ENCODE measurements at places on chromosomes 1 and 21.

GRCh38 chr21:25424048-25424447 is 183.2 kb downstream of the MRPL39 start:
- DNase-seq = no peak

DNA sequence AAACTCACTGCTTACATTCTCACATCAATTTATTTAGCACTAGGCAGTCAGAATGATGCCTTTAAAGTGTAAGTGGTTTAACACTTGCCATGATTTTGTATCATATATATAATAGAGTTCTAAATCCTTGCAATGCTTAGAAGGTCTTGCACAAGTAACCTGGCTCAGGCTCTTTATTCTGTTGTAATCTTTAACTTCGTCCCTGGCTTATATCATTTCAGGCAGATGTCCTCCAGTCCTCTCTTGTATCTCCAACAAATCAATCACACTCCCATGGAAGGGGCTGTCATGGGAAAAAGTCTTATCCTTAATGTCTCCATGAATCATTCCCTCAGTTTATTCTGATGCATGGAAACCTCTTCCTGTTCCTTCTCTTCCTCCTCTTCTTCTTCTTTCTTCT is 841.6 kb upstream of the B3GALT2 start:
- no peak for DNase-seq

DNA sequence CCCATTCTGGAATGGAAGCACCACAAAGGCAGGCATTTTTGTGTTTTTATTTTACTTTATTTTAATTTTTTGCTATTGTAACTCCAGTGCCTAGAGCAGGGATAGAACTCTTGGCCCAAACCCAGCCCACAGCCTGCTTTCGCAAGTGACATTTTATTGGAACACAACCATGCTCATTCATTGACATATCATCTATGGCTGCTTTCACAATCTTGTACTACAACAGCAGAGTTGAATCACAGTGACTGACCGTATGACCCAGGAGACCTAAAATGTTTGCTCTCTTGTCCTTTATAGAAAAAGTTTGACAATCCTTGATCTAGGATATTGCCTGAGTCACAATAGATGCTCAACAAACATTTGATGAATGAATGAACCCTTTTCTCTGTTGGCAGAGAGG is 83.9 kb upstream of the ATP1A1 start:
- no peak for DNase-seq

DNA sequence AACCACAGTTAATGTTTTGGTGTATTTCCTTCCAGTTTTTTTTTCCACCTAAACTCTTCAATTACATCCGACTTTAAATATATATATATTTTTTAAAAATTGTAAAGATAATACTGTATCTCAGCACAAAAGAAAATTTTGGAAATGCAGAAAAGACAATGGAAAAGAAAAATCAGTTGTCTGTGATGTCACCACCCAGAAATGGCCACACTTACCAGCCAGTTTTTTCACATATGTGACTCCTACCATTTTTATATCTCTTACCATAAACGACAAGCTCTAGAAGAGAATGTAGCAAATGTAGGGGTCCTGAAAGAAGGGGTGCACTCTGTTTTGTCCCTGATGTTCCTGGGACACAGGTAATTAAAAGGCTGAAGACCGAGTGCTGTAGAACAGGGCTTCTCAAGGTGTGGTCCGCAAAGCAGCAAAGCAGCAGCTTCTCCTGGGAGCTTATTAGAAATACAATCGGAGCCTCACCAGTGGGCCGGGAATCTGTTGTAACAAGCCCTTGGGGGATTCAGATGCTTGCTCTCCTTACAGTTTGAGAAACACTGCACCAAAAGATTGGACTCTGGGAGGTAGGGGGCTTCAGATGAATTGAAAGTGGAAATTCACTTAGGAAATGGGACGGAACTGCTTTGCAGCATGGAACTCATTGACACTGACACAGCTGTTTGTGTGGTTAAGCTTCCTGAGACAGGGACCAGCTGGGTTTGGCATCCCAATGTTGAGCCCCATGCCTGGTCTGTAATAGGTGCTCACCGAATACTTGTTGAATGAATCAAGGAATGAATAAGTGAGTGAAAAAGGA is 44.1 kb downstream of the ALPL start:
- DNase-seq = no peak

GRCh38 chr1:82034812-82035211 is 234.1 kb downstream of the ADGRL2 start:
- DNase-seq = no peak

GRCh38 chr1:210262897-210263272 is 30.3 kb downstream of the SERTAD4 start:
- DNase-seq = no peak

- no peak for DNase-seq
Observed at GRCh38 chr1:231918239-231919015, 291.8 kb downstream of the DISC1 start.

GRCh38 chr1:153615406-153615805 is 719 bp downstream of the S100A14 start:
- DNase-seq = no peak

DNA sequence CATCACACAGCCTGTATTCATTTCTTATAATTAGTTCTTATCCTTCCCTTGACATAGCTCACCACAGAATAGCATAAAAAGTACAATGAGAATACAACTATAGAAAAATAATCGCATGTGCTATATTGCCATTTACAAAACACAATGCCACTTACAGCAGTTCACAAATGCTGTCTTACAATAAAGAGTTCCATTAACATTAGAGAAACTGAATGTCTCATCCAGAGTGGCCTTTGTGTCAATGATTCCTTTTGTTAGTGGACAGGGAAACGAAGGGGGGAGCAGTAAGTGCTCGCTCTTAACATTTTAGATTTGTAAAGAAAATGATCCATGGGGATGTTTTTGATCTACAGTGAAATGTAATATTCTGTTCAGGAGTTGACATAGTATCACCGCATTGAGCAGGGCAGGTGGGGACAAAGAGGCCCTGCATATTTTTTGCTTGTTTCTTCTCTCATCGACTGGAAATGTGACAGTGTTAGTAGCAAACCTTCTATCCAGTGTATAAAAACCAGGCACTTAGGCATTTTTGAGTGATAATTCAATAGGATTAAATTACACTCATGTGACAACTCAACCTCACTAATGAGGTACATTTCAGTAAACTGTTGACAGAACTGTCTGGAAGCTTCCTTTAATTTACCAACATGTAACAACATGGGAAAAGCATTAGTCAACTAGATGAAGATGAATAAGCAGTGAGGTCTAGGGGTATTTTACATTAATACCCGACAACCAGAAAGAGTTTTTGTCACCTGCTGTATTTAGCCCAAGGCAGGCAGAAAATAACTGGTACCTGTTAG is 35.6 kb upstream of the RRP15 start:
- no peak for DNase-seq

DNA sequence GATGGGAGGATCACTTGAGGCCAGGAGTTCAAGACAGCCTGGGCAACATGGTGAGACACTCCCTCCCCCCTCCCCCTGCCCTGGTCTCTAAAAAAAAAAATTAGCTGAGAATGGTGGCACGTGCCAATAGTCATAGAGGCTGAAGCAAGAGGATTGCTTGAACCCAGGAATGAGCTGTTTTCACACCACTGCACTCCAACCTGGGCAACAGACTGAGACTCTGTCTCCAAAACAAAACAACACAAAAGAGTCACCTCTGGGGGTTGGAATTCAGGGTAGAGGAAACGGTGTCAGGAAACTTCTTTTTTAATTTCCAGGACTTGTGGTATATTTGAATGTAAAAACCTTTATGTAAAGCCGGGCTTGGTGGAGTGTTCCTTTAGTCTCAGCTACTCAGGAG is 43.2 kb downstream of the RHOU start:
- no peak for DNase-seq

DNA sequence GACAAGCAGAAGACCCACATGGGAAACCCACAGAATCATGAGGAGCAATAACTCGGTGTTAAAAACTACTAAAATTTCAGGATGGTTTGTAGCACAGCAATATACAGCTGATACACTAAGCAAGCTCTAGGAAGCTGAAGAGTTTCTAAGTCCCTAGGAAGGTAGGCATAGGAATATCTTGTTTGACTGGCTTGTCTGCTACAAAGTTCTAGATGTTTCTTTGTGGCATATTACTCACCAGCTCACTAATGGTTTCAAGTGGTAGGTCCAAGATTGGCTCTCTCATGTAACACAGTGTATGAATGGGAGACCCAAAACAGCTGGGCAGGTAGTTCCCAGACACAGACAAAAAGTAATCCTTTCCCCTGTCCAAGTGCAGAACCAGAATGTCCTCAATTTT is 13.3 kb upstream of the MTF1 start:
- no peak for DNase-seq

DNA sequence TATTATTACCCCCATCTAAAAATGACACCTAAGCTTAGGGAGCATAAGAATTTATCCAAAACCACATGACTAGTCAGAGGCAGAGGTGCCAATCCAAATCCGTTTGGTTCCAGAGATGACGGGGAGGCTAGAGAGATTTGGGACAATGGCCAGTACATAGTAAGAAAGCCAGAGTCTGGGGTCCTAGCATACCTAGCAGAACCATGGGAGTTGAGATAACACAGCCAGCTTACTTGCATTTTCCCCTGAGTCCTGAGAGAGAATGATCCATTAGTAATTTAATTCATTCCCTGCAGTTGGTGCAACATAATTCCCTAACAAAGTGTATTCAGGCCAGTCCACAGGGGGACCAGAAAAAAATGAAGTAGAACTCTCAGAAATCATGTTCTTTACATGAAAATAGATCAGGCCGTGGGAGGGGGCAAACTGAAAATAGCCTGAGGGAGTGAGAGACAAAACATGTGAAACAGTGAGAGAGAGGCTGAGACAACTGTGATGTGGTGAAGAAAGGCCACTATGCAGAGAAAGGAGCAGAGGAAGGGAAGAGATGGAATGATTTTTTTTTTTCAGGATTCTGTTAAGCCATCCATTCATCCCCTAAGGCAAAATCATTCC is 243.3 kb downstream of the BRINP2 start:
- no peak for DNase-seq
